ENCODE measurements at places on chromosomes 11 and 22.

DNA sequence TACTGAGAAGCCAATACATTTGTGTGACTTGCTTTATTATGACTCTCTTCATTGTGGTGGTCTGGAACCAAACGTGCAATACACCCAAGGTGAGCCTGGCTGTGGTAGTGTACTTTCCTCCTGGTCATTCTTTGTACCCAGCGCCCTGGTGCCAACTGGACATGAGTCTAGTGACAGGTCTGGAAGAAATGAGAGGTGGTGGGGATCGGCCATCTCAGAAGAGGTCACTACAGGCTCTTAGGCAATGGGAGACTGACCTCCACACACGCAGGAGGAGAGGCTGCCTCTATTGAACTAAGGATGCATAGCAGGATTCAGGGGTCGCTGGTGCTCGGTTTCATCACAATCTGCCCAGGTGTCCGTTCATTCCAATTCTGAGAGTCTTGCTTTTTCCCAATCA, 56.4 kb upstream of the RTL6 start:
- no peak for DNase-seq

- DNase-seq: no peak
These were observed 613 bp upstream of the MCHR1 start for GRCh38 chr22:40678493-40679248.

GRCh38 chr22:20553947-20554741, 46.7 kb downstream of the MED15 start:
- DNase-seq: no peak

GRCh38 chr22:23984430-23984829, 4.5 kb downstream of the GSTT2 start:
- DNase-seq: peak; percentile 55

DNA sequence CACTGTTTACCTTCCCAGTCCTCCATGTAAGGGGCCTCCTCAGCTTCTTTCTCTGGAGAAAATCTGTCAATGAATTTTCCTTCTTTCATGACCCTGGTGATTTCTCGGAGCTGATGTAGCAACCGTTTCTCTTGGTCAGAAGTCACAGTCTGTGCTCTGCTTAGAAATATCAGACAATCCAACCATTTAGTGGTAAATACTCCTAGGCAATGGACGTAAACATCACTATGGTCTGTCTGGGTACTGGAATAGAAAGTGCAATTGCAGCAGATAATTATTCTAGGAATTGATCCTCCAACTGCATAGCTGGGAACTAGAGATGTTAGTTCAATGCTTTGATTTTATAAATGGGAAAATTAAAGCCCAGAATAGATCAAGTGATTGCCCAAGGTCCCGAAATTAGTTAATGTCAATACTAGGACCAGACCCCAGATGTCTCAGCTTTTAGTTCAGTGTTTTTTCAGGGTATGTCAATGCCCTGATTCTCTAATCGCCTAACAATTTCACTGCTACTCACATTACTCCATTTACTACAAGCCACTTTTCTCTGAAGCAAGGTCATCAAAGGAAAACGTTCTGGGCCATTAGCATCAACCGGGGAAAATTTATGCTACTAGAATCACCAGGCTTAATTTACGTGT, 42.1 kb downstream of the RIC3 start:
- DNase-seq: no peak

DNA sequence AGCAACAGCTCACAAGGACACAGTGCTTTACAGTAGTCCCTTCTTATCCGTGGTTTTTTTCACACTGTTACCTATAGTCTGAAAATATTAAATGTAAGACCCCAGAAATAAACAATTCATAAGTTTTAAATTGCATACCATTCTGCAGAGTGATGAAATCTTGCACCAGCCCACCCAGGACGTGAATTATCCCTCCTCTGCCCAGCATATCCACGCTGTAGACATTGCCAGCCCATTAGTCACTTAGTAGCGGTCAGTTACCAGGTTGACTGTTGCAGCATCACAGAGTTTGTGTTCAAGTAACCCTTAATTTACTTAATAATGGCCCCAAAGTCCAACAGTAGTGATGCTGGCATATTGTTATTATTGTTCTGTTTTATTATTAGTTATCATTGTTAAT, 3.6 kb downstream of the CLTCL1 start:
- no peak for DNase-seq

Data from suppressor macrophage treated with lipopolysaccharide for 1 hour (primary cell).